ENCODE measurements at places on chromosomes 1 and 21.

GRCh38 chr1:119141020-119141424 is 569 bp upstream of the WARS2 start:
- no peak for DNase-seq

GRCh38 chr21:26845066-26845758 is at the start of gene ADAMTS1:
Gene ADAMTS1 (minus strand): TSS chr21:26845409. CDS start chr21:26844954, 455 bp downstream.
- peak; percentile 86 for DNase-seq

DNA sequence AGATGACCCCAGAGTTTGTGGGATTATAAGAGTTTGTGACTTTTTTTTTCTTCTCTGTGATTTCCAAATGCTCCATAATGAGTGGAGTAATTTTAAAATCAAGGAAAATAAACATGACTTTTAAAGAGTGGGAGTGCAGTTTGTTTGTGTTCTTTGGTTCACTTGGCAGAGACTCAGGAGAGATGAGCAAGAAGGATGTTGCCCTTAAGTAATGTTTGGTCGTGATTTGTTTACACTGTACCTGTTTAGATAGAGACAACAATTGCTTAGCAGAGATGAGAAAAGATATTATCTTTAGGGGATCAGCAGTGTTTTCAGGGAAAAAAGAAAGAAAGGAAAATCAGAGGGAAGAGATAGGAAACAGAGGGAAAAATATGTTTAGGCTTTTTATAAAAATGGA is 170.8 kb downstream of the ADSS2 start:
- DNase-seq, result no peak

- DNase-seq, result peak; percentile 30
Measured at GRCh38 chr1:234154320-234155251, 218.7 kb upstream of the COA6 start.

DNA sequence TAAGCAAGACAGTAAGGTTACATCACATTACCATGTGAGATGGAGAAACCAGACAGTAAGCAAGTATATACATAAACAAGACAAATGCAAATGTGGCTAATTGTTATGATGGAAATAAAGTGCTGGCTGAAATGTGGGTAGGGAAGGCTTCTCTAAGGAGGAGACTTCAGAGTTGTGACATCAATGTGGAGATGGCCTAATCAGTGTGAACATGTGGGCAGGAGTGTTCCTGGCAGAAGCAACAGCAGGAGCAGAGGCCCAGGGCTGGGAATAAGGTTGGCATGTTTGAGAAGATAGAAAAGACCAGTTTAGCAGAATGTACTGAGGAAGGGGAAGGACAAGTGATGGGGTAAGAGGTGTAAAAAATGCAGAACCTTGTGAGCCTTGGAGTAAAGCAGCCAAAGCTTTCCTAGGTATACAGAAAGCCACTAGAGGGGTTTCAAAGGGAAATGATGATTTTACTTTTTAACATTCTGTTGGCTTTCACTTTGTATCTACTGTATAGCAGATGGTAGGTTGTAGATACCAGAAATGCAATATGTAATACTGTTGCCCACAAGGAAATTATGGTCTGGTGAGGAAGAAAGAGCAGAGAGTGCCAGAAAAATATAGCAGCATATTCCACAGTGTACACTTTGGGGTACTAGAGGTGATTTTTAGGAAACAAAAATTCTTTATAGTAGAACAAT is 197.4 kb downstream of the FGGY start:
- DNase-seq, result no peak

DNA sequence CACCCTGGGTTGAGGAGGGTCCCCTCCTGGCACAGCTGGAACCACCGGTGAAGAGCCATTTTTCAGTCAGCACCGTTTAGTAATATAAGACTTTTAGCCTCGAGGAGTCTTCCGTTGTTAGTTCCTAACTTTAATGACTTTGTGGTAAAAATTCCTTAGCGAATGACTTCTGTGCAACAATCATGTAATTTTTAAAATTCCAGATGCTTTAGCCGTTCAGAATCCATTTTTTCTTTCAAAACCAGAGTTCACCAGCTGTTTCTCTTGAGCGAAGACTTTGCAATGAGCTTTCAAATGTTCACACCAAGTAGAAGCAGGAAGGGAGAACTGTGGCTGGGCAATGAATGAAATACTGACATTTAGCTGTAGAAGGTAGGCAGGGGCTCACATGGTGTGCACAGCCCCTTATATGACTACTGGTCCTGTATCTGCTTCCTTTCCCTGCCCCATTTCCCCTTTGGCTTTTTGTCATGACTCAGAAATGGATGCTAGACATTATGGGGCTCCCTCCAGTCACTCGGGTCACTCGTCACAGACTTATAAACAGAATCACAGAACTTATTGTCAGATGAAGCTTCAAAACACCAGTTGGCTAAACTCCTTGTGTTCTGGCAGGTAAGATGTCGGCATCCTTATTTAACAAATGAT is 4.1 kb downstream of the DISC1 start:
- DNase-seq, result peak; percentile 67

- DNase-seq, result no peak
Measured at GRCh38 chr1:36134505-36135329, 9.7 kb upstream of the COL8A2 start.

DNA sequence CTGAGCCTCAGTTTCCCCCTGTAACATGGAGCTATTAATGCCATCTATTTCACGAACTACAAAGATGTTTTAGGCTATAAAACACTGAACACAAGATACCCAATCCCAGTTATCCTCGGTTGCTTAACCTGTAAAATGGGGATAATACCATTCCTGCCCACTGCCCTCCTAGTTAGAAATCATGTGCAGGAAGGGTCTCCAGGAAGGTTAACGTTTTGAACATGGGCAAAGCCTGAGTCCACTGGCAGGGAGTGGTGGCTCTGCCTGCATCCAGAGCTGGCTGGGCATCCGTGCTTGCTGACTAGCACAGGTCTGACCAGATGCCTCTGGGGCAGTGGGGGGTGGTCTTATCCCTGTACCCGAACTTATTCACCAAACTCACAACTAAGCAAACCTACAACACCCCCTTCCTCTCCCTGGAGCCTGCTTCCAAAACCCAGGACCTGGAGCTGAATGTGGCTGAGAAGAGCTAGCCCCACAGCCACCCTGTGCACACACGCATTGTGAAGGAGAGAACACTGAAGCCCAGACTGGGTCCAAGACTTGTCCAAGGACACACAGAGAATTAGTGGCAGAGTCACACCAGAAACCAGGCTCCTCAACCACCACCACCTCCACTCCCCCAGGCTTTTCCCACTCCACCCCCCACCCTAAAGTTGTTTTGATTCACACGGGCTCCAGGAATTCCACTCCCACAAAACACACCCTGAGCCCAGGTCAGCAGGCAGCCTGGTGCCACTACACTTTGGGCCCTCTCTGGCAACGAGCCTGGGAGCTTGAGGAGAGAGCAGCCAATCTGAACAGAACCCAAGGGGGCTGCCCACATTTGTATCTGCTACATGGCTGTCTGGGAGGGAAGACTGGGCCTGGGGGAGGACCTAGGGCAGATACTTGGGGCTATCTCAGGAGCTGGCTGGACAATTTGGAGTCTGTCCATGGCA is 1.6 kb downstream of the E2F2 start:
- no peak for DNase-seq

DNA sequence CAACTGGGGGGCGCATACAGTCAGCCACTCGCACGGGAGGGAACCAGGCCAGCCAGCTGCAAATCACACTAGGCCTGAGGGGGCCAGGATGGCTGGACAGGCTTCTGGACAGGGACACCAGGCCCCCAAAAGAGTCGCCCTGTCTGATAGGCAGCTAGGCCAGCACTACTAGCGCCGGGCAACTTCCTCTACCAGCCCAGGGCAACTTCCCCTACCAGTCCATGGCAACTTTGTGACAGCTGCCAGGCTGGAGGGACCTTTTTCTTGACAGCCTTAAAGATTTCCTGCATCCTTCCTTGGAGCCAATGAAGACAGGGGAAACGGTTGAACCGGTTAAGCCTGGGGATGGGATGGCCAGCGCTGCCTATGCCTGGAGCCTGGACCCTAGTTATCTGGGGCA is 5.1 kb downstream of the IFFO2 start:
- DNase-seq, result no peak

GRCh38 chr1:201259476-201260235 is 23.6 kb upstream of the PKP1 start:
- no peak for DNase-seq

DNA sequence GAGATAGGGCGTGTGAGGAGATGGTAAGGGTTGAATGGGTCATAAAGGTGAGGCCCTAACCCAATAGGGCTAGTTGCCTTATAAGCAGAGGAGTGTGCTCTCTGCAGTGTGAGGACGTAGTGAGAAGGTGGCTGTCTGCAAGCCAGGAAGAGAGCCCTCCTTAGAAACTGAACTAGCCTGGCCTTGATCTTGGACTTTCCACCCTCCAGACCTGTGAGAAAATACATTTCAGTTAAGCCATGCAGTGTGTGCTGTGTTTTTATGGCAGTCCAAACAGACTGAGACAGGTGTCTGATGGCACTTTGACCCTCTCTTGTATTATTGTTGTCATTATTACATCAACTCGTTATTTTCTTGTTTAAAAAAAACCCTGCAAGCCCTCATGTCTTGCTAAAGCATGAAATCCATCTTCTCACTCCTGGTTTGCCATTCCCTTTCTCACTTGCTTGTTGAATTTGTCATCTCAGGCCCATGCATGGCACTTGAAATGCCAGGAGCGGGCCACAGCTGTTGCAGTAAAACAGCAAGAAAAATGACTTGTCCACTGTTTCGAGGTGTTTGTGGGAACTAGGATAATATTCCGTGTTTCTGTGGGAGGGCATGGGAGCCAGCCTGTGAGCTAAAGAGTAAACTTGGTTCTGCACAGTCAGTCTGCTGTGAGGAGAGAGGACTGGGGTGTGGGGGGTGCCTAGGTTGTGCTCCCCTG is 78.6 kb downstream of the STUM start:
- DNase-seq, result no peak

- no peak for DNase-seq
Measured at GRCh38 chr1:200776949-200777348, 38.3 kb downstream of the CAMSAP2 start.

- no peak for DNase-seq
Measured at GRCh38 chr21:45590246-45590725, 48.0 kb upstream of the SLC19A1 start.

DNA sequence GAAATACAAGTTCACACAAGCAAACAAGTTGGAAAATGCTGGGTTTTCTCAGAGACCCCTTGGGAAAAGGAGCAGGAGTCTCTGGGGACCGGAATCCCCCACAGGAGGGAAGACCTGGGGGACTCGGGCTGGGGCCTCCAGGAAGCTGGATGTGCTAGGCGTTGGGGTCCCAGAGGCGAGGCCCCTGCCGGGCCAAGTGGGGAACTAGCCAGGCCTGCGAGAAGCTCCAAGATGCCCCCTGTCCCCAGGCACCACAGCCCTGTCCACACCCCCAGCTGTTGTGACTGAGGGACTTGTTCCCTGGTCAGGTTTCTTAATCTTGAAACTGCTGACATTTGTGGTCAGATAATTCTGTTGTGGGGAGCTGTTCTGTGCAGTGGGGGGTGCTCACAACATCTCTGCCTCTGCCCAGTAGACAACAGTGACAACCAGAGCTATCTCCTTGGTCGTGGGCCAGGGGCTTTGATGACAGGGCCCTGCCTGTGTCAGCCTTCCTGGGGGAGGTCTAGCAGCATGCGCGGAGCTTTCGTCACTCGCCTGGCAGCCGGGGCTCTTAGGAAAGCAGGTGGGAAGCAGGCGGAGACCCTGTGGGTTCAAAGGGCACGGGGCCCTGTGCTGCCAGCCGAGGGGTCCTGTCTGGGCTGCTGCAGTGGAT is 126.4 kb upstream of the ARHGEF16 start:
- no peak for DNase-seq

- DNase-seq, result no peak
Measured at GRCh38 chr1:224521904-224522734, 87.5 kb upstream of the WDR26 start.

DNA sequence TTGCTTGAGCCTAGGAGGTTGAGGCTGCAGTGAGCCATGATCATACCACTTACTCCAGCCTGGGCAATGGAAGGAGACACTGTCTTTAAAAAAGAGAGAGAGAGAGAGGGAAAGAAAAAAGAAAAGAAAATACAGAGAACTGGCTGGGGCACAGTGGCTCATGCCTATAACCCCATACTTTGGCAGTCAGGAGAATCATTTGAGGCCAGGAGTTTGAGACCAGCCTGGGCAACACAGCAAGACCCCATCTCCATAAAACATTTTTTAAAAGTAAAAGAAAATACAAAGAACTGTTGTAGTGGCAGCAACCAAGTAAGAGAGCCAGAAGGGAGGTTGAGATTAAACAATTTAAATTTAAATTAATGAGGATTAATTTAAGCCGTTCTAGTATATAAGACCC is 39.8 kb downstream of the WDTC1 start:
- DNase-seq, result no peak

DNA sequence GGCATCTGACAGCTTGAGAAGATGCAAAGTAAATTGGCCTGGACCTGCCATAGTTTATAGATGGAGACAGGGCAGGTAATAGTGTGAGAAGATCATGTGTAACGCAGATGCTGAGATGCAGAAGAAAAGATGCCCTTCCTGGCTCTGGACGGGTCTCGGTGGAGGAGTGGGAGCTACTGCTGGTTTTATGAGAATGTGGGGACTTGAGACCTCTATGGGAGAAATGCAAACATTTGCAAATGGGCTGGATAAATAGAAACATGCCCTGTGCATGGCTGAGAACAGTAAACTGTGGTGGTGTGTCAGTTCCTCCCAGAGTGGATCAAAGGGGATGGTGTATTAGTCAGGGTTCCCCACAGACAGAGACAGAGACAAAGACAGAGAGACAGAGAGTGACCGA is 21.9 kb downstream of the UBASH3A start:
- DNase-seq, result no peak

DNA sequence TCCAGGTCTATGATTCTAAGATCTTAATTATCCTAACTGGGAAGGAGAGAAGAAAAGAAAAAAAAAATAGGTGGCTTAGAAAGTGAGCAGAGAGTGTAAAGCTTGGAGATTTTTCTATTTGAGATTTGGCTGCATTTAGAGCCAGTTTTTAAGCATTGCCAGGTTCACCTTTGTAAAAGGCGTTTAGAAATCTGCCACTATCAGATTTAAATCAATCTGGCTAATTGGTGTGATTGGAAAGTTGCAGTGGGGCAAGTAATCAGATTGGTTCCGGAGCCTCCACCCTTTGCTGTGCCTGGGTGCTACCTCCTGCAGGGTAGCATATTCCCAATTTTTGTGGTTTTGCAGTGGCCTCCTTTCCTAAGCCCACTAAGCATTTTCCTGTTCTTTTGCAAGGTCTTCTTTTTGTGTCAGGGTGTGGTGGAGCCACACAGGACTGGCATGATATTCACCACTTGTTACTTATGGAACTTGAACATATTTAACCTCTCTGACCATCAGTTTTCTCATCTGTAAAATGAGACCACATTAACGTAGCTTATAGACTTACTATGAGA is 48.5 kb upstream of the PPP2R5A start:
- DNase-seq, result no peak

DNA sequence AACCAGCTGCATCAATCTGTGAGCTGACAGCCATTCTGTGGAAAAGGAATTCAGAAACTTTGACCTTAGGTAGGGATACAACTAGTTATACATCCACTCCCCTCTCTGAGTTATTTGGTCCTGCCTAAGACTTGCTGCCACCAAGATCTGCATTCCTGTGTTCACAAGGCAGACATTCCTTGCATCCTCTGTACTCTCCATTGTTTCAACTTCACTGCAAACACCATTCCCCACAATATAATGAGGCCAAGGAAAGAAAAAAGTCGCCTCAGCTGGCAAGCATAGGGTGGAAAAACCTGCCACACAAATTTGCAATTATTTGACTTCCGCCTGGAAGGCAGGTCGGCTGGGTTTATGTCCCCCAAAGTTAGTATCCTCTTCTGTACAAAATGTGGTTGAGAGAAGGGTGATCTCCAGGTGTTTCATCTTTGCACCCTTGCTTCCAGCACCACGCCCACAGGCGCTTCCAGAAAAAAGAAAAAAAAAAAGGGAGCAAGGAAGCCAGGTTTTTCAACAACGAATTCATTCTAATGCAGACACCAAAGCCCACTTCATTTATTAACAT is 676 bp upstream of the CTTNBP2NL start:
- no peak for DNase-seq

Data from GM04504 (cell line).